ENCODE measurements at places on chromosomes 3 and 15.

GRCh38 chr15:83320844-83321243 lies 36.4 kb upstream of the BNC1 start:
- DNase-seq = no peak

GRCh38 chr15:38065721-38066345 lies 131.4 kb downstream of the TMCO5A start:
- no peak for DNase-seq

GRCh38 chr15:100043692-100044091 lies 298.1 kb downstream of the ADAMTS17 start:
- no peak for DNase-seq

GRCh38 chr15:62822228-62822627 lies 220.3 kb upstream of the TPM1 start:
- DNase-seq = no peak

- DNase-seq = no peak
These were observed 48.0 kb upstream of the SCAANT1 start for GRCh38 chr3:63960048-63960711.

- no peak for DNase-seq
These were observed 86.3 kb downstream of the SH3GL3 start for GRCh38 chr15:83533410-83533962.

GRCh38 chr3:151347432-151347831 lies 18.1 kb upstream of the P2RY13 start:
- no peak for DNase-seq

GRCh38 chr15:67101911-67102598 lies 36.7 kb downstream of the SMAD3 start:
- DNase-seq = no peak

DNA sequence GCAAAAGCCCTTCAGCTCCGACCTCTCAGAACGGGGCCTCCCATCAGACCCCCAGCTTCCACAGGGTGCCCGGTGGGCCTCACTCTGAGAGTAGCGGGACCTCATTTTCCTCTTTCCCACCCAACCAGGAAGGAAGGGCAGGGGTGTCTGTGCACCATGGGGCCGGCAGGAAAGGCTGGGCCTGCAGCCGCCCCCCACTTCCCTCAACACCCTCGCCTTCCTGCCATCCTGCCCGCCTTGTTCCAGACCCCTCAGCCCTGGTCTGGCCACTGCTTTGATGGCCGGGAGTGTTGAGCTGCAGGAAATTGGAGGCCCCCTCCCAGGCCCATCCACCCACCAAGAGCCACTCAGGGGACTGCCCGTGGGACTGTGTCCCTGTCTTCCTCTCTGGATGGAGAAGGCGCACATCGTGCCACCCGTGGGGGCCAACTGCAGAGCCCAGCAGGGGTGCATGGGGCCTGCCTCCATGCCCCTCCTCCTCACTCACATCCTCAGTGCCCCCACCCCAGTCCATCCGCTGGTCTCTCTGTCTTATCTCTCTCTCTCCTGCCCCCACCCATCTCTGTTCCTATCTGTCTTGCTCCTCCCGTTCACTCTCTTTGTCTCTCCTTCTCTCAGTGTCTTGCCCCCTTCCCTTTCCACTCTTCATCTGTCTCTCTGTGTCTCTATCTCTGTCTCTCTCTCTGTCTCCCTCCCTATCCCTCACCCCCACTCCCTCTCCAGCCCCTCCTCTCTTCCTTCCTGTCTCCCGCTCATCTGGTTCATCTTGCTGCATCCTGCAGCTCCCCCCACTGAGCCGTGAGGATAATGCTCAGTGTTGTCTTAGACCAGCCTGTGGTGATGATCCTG lies 1.8 kb upstream of the PLXND1 start:
- DNase-seq = no peak

- no peak for DNase-seq
These were observed 758 bp upstream of the SNX33 start for GRCh38 chr15:75646944-75647364.

GRCh38 chr3:62550439-62550838 lies 177.1 kb upstream of the FEZF2 start:
- no peak for DNase-seq

DNA sequence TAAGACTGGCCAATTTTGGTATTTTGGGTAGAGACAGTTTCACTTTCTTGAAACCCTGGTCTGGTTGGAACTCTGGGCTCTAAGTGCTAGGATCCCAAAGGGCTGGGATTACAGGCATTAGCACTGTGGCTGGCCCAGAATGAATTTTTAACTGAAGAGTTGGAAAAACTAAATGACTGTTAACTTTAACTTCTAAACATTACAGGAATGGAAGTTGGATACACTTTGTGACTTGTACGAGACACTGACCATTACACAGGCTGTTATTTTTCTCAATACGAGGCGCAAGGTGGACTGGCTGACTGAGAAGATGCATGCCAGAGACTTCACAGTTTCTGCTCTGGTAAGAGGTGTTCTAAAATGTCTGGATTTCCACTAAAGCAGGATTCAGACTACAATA lies 3.5 kb downstream of the EIF4A2 start:
- no peak for DNase-seq

GRCh38 chr15:89400782-89401545 lies 66.3 kb upstream of the POLG start:
- no peak for DNase-seq

DNA sequence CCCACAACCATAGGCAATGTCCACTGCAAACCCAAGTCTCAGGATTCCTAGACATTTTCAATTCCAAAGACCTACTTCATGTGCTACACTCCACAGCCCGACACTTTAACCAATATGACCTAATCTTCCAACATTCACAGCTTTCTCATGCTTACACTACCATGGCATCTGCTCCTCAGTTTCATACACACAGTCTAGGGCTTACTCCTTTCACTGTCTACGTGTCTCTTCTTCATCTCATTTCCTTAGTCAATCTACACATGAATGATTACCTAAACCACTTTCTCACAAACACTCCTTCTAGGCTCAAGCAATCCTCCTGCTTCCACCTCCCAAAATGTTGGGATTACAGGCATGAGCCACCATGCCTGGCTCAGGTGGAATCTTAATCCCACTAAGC lies 106.3 kb downstream of the STAG1 start:
- DNase-seq = no peak

GRCh38 chr3:138443091-138443490 lies 8.7 kb downstream of the ESYT3 start:
- no peak for DNase-seq

DNA sequence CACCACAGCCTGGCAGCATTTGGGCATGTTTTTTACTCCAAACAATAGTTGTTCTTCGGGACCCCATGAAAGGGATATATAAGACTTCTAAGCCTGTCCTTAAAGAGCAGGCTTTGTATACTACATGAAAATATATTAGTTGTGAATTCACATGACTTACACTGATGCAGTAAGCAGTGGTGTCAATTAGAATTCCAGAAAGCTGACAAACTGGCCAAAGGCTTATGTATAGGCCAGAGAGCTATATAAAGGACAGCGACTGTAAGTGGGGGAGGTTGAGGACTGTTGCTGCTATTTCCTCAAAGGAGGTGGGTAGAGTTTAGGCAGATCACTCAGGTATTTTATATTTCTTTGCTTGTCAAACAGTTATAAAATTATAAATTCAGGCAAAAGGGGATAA lies 24.8 kb downstream of the KPNA4 start:
- no peak for DNase-seq

DNA sequence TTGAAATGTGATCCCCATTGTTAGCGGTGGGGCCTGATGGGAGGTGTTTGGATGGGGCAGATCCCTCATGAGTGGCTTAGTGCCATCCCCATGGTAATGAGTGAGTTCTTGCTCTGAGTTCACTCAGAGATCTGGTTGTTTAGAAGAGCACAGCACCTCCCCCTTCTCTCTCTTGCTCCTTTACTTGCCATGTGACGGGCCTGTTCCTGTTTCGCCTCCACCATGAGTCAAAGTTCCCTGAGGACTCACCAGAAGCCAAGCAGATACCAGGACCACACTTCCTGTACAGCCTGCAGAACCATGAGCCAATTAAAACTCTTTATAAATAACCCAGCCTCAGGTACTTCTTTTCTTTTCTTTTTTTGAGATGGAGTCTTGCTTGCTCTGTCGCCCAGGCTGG lies 46.6 kb downstream of the ANP32A start:
- no peak for DNase-seq

- DNase-seq = no peak
These were observed 41.3 kb upstream of the GCNT3 start for GRCh38 chr15:59570315-59570714.

GRCh38 chr3:151537726-151538125 lies 76.9 kb upstream of the IGSF10 start:
- DNase-seq = no peak

GRCh38 chr15:73344056-73344455 lies 24.7 kb downstream of the HCN4 start:
- no peak for DNase-seq

- DNase-seq = no peak
These were observed 26.4 kb upstream of the MME start for GRCh38 chr3:155053756-155054155.

- DNase-seq = no peak
These were observed 137.3 kb upstream of the BHLHE40 start for GRCh38 chr3:4841776-4842440.

Data from suprapubic skin (tissue), 4 donors.